Uterus (tissue), 4 donors: ENCODE measurements at places on chromosomes 3 and 15. TPM values are rescaled to one million over a fixed set of nuclear protein-coding genes. Genes with fewer than 3 reads are reported as not detected.

GRCh38 chr3:179148616-179149405 is 654 bp downstream of the PIK3CA start:
- DNase-seq, result peak; percentile 52

DNA sequence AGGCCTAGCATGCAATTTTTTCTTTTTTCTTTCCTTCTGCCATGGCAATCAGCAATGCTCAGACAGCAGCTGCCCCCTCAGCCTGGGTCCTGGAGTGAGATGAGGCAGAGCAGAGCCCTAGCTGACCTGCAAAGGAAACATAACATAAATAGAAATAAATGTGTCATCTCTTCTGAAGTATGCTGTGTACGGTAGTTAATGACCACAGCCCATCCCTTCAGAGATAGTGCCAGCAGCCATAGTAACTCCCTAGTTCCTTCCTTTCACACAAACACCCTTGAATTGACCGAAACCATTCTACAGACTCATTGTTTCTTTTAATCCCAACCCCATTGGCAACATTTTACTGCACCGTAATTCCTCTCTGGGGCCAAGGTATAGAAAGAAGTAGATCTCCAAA is 8.4 kb upstream of the CD47 start:
- DNase-seq, result no peak

DNA sequence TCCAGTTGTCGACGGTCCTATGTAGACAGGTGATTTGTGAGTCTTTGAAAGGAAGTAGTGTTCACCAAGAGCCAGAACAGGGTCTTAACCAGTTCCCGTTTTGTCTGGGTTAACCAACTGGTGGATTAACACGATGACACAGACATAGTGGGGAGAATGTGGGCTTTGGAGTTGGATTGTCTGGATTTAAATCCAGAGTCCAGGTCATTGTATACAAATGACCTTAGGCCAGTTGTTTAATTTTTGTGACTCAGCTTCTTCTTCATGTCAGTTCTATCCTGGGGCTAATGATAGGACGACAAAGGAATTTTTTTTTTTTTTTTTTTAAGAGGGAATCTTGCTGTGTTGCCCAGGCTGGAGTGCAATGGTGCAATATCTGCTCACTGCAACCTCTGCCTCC is 126.7 kb downstream of the LPP start:
- DNase-seq, result no peak

- DNase-seq, result peak; percentile 21
Measured at GRCh38 chr15:41512940-41513505, 604 bp downstream of the LTK start.

DNA sequence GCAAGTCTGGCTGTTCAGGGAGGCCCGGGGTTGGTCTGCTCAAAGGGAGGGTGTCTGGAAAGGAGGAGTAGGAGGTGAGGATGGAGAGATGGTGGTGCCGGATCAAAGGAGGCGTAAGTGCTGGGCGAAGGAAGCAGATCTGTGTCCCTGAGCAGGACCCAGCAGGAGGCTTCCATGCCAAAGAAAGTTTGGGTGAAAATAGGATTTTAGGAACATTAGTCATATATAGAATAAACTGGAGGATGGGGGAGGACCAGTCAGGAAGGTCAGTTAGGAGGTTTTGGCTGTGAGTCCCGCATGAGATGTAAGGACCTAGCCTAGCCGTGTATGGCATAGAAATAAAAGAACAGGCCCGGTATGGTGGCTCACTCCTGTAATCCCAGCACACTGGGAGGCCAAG is 28.6 kb upstream of the VPS8 start:
- DNase-seq, result no peak

Gene RETNLB
- total RNA-seq, result not detected

Gene ITIH3
- total RNA-seq, result 11.8 TPM

Gene RPP25
- 7.5 TPM for total RNA-seq
